ENCODE measurements at places on chromosomes 4 and X.

- DNase-seq, result no peak
Observed at GRCh38 chr4:136002316-136002715, 1530.0 kb downstream of the PCDH18 start.

GRCh38 chr4:171602638-171603355 is 210.4 kb upstream of the GALNTL6 start:
- no peak for DNase-seq

DNA sequence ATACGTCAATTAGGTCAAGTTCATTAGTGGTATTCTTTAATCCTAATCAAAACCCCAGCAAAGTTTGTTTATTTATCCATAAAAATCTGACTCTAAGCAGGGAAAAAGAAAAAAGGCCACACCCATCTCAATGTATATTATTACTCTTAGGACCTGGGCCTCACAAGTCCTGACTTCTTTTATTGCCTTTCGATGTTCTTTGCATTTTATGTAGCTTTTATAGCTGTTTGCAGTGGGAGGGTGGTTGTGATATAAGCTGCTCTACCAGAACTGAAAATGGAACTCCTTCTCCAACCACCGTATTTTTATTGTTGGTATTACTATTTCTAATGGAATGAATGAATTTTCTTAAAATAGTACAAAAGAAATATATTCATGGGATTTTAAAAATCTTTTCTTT is 163.3 kb upstream of the FAM47C start:
- DNase-seq, result no peak

- DNase-seq, result no peak
Observed at GRCh38 chrX:21932292-21933002, 8.1 kb upstream of the SMS start.

- no peak for DNase-seq
Observed at GRCh38 chr4:158946825-158947224, 156.1 kb upstream of the RAPGEF2 start.

DNA sequence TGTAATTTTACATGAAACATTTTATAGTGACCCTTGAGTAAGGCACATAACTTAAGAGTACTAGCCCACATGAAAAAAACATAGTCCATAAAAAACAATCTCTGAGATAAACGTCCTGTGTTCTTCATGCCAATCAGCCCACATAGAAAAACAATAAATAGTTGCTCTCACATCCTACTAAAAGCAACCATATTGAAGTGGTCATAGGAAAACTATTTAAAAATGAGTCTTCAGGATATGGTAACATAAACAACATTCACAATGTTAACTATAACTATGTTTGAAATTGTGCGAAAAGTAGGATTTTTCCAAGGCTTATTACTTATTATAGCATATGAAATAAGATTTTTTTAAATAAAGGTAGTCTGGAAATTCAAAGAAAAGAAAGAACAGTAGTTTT is 77.1 kb upstream of the EPHA5 start:
- DNase-seq, result no peak

GRCh38 chrX:125532411-125533089 is 212.9 kb downstream of the TEX13C start:
- no peak for DNase-seq

DNA sequence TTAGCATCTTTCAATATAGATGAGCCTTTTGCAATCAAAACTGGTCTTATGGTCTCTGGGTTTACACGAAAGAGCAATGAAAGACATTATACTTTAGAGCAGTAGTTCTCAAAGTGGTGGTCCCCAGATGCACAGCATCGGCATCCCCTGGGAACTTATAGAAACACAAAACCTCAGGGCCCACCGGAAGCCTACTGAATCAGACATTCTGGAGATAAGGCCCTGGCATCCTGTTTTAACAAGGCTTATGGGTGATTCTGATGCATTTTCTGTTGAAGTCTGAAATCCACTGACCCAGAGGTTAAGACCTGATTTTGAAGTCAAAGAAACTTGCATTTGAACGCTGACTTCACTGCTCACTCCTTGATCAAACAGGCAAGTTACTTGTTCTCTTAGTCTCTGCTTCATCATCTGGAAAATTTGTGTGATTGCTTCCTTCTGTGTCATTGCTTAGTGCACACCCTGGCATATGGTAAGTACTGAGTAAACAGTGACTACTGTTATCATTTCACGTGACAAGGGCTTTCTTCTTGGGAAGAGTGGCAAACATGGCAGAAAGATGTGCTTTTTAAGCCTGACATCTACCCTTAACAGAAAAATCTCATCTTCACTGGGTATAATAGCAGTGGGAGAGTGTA is 14.5 kb downstream of the CHRNA9 start:
- no peak for DNase-seq
